Stimulated activated CD4-positive, alpha-beta T cell treated with anti-CD3 and anti-CD28 coated beads, Interleukin-2, amount 100 ng/mL, for 48 hours (primary cell): ENCODE measurements at places on chromosomes 3 and 15.

DNA sequence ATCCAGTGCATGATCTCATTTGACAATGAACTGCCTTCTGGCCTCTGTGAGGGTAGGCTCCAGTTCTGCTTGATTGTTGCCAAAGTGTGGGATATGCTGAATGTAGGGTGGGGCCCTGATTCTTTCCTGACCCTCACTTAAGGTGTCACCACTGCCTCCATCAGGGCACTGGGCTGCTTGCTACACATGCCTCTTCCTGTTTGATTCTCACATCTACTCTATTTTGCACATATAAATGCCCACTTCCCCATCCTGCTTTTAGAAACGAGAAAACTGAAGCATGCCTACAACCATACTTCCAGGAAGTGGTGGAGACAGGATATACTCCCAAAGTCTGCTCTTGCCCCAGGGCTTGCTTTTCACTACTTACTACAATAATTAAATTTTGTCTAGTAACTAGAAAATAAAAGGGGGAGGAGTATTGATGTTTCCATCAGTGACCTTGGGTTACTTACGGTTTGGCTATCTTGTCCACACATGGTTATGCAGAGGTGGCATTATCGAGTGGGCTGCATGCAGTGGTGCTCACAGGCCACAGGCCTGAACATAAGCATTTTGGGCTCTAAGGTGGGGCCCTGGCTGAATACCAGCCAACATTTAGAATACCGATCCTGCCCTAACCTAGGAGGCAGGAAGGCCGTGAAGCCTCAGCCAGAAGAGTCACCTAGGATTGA, 6.7 kb downstream of the ZDHHC3 start:
- DNase-seq, result no peak

DNA sequence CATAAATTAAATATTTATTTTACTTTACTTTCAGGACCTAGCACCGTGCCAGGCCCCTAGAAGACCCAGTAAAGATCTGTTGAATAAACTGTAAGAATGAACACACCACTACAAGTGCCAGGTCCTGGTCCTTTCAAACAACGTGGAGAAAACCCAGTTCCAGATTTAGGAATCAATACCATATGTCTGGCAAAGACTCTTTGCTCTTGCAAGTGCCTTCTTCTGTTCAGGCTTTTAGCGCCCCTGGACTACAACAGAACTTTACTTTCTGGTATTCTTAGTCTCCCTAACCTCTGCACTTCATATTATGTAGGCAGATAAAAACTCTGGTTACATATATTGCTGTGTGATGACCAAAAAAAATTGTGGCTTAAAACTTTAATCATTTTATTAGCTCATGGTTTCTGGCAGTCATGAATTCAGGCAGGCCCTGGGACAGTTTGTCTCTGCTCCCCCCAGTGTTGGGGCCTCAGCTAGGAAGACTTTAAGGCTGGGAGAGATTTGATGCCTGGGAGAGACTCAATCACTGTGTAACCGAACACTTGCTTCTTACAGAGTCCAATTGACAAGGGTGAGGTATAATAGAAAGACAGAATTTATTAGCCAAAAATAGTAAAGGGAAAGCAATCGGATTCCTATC, 2.9 kb upstream of the PSMA4 start:
- no peak for DNase-seq

DNA sequence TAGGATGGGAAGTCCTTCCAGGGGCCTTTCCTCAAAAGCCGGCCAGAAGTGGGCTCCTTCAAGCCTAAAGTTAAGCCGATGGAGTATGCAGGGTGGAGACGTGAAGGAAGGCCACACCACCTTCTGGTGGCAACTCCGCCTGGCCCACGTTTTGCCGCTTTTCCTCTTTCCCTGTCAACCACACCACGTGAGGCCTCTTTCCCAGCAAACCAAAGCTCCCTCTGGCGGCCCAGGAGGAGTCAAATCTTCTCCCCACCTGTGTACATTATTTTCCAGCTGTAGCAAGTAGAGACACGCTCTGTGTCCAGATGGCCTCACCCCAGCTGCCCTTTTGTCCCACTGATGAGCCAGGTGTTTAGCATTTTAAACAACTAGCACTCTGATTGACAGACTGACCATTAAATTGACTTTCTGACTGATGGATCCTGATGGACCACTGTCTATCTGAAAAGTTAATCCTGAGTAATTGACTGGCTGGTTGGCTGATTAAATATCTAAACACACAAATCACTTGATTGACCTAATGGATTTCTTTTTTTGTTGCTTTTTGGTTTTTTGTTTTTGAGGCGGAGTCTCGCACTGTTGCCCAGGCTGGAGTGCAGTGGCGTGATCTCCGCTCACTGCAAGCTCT, 59.6 kb upstream of the ZBTB38 start:
- DNase-seq, result no peak

- no peak for DNase-seq
These were observed 18.7 kb downstream of the MGLL start for GRCh38 chr3:127803619-127804018.

DNA sequence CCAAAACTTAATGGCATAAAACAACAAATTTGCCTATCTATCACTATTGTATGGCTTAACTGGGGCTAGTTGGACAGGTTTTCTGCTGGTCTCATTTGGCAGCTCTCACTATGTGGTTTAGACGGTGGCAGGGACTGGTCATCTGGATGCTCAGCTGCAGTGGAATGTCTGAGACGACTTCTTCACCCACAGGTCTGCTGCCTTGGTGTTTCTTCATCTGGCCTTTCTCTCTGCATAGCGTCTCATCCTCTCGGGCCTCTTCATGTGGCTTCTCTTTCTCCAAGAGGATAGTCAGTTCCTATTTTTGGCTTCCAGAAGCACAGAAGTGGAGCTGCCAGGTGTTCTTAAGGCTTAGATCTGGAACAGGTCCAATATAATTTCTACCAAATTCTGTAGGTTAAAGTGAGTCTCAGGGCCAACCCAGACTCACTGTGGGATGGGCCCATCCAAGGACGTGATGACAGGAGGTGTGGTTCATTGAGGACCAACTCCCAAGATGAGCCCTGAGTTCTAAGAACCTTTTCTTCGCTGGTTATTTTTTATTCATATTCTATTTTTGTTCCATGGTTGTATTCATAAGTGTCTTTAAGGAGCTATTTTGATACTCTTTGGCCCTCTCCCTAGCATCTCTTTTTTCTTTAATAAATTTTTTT, 18.6 kb downstream of the UBE2Q2 start:
- DNase-seq, result no peak

DNA sequence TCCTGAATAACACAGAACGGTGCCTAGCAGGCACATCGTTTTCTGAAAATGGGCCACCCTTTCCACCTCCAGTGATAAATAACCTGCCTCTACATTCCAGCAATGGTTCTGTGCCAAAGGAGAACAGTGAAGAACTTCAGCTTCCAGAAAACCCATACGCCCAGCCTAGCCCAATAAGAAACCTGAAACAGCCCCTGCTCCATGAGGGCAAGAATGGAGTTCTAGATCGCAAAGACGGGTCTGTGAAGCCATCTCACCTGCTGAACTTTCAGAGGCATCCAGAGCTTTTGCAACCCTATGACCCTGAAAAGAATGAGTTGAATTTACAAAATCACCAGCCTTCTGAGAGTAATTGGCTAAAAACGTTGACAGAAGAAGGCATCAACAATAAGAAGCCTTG, 61.9 kb downstream of the CGNL1 start:
- no peak for DNase-seq

DNA sequence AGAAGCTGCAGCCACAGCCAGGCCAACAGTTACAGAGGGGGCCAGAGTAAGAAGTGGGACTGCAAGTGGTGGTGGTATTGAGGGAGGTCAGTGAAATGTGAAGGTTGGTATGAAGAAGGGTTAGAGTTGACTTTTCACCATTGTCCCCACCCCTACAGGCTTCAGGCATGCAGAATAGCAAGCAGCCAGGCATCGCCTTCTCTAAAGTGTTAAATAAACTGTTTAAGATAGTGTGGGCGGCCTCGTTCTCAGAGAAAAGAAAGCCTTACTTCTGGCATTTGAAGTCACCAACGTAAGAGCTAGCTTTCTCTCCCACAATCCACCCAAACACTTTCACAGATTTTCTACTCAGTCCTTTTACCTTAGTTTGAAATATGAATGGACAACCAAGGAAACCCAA, 230.0 kb upstream of the CTDSPL start:
- DNase-seq, result no peak
